Right forelimb (tissue), 1 donor: ENCODE measurements at places on chromosomes 4 and X.

DNA sequence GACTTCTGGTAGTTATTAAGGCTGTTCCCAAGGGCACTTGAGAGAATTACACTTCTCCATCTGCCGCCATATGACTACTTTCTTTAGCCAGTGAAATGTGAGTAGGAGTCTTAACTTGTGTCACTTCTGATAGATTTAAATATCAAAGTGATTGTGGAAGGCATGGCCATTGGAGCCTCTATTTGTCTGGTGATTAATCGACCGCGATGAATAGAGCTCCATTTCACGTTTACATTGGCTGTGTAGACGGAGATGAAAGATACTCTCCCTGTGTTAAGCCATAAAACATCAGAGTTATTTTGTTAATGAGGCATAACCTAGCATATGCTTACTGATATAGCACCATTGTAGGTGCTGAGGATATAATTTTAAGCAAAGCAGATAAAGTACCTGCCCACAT, 852.4 kb downstream of the CCSER1 start:
- DNase-seq = no peak

DNA sequence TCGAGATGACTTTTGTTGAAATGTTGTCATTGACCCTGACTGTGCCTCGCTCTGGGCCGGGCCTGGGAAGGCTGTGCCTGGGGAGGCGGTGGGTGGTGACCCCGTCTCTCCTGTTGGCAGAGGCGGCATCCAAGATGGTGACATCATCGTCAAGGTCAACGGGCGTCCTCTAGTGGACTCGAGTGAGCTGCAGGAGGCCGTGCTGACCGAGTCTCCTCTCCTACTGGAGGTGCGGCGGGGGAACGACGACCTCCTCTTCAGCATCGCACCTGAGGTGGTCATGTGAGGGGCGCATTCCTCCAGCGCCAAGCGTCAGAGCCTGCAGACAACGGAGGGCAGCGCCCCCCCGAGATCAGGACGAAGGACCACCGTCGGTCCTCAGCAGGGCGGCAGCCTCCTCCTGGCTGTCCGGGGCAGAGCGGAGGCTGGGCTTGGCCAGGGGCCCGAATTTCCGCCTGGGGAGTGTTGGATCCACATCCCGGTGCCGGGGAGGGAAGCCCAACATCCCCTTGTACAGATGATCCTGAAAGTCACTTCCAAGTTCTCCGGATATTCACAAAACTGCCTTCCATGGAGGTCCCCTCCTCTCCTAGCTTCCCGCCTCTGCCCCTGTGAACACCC, 36.4 kb downstream of the HTRA3 start:
- DNase-seq = no peak

DNA sequence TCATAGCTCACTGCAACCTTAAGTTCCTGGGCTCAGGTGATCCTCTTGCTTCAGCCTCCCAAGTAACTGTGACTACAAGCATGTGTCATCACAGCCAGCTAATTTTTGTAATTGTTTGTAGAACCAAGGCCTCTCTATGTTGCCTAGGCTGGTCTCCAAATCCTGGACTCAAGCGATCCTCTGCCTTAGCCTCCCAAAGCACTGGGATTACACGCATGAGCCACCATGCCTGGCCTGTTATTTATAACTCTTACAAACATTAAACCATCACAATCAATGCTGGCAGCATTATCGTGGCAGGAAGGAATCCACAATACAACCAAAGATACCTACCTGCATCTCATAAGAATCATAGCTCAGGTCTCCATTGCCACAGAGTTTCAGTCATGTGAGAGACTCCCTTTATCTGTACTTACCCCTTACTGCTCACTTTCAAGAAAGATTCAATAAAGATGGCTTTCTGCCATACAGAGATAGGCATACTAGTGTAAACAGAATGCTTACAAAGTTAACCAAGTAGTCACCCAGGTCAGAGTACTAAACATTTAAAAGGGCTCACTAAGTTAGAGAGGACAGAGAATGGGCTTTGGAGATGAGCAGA, 48.5 kb downstream of the SMIM31 start:
- no peak for DNase-seq

GRCh38 chr4:98861100-98861884, 67.6 kb downstream of the EIF4E start:
- DNase-seq = no peak

- no peak for DNase-seq
Measured at GRCh38 chr4:43776371-43776770, 672.2 kb downstream of the KCTD8 start.

DNA sequence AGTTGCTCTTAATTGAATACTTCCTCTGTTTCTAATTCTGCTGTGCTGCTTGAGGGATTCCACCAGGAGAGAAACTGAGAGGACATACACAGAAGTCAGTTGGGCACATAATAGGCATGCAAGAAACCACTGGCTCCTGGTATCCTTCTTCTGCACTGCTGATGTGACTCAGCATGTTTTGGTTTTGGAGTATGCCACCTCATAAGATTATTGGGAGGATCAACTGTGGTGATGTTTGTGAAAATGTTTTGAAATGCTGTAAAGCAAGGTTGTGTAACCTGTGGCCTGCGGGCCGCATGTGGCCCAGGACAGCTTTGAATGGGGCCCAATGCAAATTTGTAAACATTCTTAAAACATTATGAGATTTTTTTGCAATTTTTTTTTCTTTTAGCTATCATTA, 119.6 kb downstream of the GATB start:
- DNase-seq = no peak

GRCh38 chrX:357693-358471, 28.8 kb downstream of the PPP2R3B start:
- DNase-seq = no peak

DNA sequence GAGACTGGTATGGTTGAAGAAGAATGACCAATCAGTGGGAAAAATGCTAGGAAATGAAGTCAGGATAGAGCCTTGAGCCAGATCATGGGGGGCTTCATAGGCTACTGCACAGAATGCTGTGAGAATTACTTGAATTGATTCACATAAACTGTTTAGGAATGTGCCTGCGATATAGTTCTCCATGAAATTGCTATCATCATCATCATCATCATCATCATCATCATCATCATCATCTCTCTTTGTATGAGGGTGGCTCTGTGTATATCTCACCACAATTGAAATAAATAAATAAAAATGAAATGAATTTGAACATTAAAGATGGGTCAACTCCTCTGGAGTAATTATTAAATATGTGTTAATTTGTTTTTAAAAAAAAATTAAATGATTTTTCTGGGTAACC, 148.6 kb upstream of the LEF1 start:
- no peak for DNase-seq

GRCh38 chr4:54914781-54915180, 210.6 kb downstream of the KDR start:
- DNase-seq = no peak

GRCh38 chr4:132065940-132066495, 1083.1 kb upstream of the PCDH10 start:
- no peak for DNase-seq

DNA sequence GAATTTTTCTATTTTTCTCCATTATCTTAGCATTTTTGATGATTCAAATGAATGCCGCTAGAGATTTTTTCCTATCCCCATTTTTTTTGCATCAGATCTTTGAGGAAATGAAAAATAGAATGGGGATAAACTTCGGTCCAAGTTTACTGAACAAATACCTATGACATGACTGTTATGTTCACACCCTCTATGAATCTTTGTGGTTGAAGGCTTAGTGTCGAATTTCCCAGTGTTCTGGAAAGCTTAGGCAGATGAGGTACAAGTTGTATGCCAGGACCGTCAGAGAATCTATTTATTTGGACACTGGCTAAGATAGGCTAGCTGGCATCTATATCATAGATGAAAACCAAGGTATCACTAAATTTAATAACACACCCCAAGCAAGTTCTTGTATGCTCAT, 123.4 kb downstream of the SPCS3 start:
- DNase-seq = no peak

DNA sequence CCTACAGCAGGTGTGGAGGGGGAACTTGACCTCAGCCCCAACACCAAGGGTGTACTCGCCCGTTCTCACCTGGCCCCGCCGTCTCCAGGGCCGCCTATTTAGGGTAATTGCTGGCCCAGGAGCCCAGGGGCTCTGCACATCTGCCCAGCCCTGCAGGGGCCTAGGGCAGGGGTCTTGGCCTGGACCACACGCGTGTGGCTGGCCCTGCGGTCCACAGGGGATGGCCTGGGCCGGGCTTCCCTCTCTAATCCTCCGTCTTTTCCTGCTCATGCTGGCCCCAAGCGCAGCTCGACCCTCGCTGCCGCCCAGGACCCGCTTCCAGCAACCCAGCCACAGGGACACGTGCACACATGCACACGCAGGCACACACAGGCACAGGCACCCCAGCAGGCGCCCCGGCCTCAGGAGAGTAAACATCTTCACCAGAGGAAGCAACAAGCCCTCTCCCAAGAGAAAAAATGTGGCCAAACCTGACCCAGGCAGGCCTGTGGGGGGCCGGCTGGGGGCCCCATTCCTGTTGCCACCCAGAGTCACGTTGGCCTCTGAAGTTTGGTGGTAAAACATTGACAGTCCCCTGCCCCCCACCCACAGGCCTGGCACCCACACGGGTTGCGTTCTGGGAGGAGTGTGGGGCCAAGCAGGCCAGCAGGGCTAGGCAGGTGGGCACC, 24.6 kb upstream of the FGFR3 start:
- no peak for DNase-seq

DNA sequence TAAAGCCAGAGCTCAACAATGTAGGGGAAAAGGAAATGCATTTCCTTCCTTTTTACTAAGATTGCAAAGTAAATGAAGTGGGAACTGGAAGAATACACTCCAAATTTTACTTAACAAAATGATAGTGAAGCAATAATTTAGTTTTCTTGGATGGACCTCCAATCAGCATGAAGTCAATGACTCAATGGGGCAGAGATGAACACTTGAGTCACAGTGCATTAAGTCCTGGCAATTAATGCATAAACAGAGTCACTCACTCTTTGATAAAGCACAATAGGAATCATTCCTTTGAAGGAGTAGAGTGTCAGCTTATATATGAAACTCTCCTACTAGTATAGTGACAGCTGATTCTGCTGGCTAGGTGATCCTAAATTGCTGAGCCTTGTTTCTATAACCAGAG, 66.7 kb upstream of the FRAS1 start:
- no peak for DNase-seq

- DNase-seq = no peak
Measured at GRCh38 chr4:150943818-150944217, 71.3 kb downstream of the LRBA start.

- DNase-seq = no peak
Measured at GRCh38 chr4:15610855-15611254, 44.3 kb downstream of the FBXL5 start.

DNA sequence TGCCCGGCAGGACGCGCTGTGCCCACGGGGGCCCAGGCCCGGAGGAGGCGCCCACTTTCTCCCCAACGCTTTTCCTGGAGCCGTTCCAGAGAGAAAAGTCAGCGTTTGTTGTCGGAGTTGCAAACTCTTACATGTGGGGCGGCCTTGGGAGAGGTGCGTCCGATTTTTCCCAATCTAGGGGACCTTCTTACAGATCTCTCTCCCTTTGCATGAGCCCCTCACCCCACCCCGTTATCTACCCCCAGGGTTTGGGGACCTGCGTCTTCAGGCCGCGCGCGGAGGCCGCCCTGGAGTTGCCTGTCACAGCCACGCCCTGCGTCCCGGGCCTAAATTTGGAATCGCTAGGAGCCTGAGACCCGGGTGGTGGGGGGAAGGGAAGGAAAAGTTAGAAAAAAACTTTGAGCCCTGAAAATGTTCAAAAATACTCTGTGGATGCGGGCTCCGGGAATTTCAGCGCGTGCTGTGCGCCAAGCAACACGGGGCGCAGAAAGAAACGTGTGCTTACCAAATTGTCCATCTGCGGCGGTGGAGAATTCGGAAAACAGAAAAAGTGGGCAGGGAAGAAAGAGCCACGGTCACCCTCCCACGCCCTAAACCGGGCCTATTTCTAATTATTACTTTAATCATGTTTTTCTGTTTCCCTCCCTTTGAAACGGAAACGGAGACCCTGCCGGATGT, 587 bp downstream of the CD99 start:
- DNase-seq = peak; percentile 79

DNA sequence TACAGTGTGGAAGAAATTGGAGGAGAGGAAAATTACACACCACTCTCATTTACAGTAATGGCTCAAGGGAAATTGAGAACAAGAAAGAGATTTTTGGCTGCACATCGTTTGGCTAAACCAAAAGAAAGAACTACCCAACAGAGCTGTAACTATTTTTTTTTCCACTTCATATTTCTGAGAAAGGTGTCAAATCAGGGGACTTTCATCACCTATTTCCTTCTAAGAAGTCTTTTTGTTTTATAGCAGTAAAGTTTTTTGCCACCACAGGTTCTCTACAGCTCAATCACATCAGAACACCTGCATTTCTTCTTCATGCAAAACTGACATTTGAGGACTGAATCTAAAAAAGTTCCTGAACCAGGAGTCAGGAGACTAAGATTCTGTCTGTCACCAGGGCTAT, 57.5 kb upstream of the TNIP3 start:
- DNase-seq = no peak

- no peak for DNase-seq
Measured at GRCh38 chr4:52752936-52753335, 1.7 kb upstream of the ERVMER34-1 start.

DNA sequence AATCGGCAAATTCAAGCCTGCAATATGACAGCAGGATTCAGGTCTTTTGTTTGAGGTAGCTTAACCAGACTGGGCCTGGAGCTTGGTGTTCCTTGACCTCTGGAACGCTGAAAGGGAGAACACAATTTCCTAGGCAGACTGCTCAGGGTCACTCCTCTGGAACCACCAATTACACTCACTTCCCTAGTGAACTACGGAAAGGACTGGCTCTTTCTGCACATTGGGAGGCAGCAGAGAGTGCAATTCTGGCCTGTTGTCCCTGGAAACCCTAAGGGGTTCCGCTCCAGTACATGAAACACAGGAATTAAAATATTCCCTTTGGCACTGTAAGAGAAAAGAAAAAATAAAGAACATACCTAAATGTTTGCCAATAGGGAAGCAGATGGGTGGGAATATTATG, 58.6 kb downstream of the GPC3 start:
- DNase-seq = no peak

DNA sequence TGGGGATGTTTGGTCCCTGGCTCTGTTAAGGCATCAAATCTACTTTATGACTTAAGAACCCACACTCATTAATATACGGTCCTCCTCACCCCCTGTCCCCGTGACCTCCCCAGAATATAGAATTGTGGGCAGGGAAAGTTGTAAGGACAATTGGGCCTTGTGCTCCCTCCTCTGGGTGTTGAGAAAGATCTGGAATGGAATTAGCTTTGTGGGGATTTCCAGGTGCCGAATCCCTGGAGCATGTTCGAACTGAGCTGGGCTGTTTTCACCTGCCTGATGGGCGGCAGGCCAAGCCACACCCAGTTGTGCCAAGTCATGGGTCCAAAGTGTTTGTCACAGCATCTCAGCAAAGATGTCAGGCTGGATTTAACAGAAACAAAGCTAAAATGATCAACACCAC, 349.3 kb upstream of the KLF3 start:
- no peak for DNase-seq

- DNase-seq = no peak
Measured at GRCh38 chr4:40473578-40474388, 138.7 kb downstream of the CHRNA9 start.
